ENCODE measurements at places on chromosomes 7 and 10.
A peak's percentile ranks its signal among the peaks of the same experiment; 100 is the strongest.

DNA sequence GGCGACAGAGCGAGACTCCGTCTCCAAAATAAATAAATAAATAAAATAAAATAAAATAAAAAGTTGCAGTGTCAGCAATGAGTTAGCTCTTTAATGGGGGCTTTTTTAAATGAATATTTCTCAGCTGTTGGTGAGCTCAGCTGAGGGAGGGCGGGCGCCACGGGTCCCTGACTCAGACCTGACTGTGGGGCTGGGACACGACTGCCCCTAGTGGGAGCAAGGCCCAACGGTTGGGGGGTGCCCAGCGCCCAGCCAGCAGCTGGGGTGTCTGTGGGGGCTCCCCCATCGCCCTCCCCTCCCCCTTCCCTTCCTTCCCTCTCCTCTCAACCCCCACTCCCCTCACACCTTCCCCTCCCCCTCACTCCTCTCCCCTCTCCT is 46.6 kb downstream of the PWWP2B start:
- DNase-seq: no peak

DNA sequence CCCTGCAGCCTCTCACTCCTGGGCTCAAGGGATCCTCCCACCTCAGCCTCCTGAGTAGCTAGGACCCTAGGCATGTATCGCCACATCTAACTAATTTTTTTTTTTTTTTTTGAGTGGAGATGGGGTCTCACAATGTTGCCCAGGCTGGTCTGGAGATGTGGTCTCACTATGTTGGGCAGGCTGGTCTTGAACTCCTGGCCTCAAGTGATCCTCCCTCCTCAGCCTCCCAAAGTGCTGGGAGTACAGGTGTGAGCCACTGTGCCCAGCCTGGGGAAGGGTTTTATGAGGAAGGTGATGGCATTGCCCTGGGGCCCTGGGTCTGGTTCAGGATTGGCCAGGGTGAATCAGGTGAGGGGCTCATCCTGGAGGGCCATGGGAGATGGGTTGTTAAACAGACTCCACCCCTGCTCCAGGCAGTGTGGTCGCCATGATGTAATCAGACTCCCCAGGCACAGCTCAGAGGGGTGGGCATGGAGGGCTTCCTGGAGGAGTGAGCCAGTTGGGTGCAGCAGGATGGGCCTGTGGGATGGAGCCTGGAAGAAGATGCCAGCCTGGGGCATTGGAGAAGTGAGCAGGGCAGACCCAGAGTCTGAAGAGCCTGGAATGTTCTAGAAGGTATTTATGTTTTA is 82.7 kb downstream of the MYL10 start:
- no peak for DNase-seq

- peak; percentile 0 for DNase-seq
Measured at GRCh38 chr10:70913191-70913892, 25.0 kb upstream of the PCBD1 start.

- DNase-seq: no peak
Measured at GRCh38 chr7:45053401-45053800, 35.4 kb downstream of the NACAD start.

GRCh38 chr7:121023194-121023593 is 34.7 kb downstream of the CPED1 start:
- no peak for DNase-seq

DNA sequence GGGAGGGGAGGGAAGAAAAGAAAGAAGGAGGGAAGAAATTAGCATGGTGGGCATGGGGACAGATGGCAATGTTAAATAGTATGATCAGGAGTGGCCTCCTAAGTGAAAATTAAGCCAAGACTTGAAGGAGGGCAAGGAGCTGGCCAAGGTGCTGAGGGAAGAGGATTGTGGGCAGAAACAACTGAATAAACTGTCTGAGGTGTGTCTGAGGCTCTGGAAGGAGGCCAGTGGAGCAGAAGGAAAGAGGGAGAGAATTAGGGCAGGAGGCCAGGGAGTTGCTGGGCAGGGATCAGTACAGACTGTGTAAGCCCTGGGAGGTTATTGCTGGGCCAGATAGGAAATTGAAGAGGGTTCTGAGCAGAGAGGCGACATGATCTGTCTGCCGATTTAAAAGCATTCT is 40.6 kb upstream of the VKORC1L1 start:
- DNase-seq: no peak

- no peak for DNase-seq
Measured at GRCh38 chr10:6409971-6410643, 170.0 kb downstream of the PRKCQ start.

GRCh38 chr7:39228946-39229345 is 251.2 kb downstream of the POU6F2 start:
- DNase-seq: no peak

DNA sequence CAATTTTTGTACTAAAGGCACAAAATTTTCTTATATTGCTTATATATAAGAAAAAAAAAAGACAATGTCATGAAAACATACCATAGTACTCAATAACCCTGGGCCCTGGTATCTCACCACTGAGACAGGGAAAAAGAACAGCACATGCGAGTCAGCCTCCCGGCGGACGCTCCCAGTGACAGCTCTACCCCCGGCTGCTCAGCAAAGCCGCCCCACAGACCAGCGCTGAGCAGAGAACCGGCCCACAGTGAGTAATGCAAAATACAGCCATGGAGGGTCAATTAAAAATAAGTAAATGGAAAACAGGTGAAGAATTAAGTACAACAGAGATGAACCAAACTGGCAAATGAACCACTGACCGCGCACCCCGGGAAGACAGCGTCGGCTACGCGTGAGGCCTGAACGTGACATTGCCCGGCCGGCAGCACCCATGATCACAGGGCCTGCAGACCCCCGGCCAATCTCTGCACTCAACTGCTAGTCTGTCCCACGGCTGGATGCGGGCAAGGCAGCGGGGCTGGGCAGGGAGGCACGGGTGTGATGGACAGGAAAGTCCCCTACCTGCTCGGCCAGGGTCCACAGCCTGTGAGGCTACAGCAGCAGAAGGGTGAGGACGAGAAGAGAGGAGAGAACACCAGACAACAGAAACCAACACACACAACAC is 175.9 kb downstream of the ZMYND11 start:
- no peak for DNase-seq

GRCh38 chr7:21317966-21318915 is 109.6 kb upstream of the SP4 start:
- no peak for DNase-seq

GRCh38 chr7:130593033-130593432 is 75.5 kb downstream of the COPG2 start:
- DNase-seq: no peak

DNA sequence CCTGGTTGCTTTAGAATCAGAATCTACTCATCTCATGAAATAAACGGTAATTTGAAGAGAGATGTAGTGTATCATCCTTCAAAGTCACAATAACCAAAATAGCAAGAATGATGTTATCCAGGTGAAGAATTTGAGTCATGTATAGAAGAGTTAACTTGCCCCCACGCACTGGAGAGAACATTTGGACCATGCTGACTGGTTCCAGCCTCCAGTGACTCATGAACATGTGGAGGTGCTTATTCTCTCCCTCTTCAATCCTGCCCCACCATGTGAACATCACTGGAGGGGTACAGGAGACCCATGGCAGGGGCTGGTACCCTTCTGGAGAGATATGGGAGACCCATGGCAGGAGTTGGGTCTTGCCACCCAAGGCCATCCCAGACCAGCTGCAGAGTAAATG is 427.8 kb downstream of the CALN1 start:
- no peak for DNase-seq

DNA sequence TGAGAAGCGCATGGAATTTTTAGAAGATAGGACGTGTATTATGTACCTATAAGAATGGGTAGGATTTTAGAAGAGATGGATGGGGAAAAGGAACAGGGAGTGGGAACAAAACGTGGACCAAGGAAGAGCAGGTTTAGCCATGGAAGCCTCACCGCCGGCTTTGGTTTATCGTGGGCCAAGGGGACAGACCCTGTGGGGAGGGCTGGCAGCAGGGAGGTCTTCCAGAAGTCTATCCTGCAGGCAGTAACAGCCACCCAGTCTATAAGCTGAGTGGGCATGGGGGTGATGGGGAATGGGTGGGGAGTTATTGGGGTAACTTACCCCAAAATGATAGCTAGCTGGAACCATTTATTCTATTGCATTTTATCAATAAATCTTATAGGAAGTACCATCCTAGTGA is 44.9 kb downstream of the IKZF1 start:
- no peak for DNase-seq

DNA sequence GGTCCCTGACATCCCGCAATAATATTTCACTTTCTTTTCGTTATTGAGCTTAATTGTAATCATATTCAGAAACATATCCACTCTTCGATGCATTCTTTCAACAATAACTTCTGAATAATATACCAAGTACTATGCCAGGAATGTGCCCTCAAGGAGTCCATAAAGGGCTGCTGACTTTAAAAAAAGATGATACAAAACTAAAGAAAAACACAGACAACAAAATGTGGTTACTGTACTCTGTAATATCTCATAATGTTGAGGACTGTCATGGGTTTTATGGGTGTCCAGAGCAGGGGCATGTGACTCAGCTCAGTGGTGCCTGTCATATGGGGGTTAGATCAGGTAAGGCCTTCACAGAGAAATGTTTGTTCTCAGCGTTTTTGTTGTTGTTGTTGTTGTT is 73.7 kb downstream of the ARL4A start:
- no peak for DNase-seq

- DNase-seq: no peak
Measured at GRCh38 chr10:112658900-112659638, 212.1 kb downstream of the VTI1A start.

DNA sequence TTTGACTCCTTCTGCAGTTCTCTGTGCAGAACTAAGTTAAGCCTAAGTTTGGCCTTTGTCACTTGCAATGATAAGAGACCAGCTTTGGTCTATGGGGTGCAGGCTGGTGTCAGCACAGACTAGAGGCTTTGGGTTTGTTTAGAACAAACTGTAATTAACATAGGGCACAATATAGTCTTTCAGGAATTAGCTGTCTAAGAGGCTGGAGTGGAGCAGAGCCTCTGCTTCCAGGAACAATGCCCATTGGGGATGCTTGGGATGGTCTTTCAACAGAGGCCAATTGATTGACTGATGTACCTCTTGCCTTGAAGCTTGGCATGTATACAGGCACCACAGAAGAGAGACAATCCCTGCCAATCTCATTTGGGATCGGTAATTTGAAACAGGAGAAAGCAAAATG is 4.7 kb downstream of the SUFU start:
- DNase-seq: no peak

- no peak for DNase-seq
Measured at GRCh38 chr7:139058943-139059342, 23.1 kb upstream of the ZC3HAV1L start.

DNA sequence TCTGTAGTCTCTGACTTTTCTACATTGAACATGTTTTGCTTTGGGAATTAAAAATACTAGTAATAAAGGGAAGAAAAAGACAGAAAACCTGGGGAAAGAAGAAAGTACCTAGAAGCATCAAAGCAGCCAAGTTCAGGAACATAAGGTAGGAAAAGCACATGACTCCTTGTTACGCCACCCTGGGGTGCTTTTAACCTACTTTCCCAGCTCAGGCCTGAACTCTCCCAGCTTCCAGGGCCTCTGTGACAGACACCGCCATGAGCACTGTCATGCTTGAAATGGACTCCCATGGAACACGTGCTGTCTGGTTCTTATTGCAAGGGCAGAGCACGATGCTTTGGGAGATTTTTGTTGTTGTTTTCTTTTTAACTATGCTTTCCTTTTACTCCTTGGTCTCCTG is 11.4 kb downstream of the ACTR1A start:
- DNase-seq: no peak
